SJCRH30 (cell line): ENCODE measurements at places on chromosomes 11 and 22. TPM values are rescaled to one million over a fixed set of nuclear protein-coding genes. Genes with fewer than 3 reads are reported as not detected.

Gene USP2
- total RNA-seq = 2.1 and 2.4 TPM in 2 replicates

DNA sequence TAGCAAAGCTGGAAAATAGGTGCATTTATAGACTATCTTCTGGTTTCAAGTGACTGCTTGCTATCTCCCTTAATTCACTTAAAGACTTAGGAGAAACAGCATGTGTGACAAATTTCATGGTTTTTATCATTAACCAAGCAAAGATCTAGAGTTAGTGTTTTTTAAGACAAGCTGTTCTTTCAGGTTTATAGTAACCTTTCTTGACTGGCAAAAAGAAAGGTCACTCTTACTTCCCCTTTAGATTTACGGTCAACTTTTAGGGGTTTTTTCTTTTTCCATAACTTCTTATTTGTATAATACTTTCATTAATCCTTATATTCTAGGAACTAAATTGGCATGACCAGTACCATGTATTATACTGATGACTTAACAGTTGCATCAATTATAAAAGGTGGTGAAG, 46.6 kb downstream of the KDM2A start:
- no peak overlapping the region for H3K27ac ChIP-seq
- 0 out of 2 replicates have a peak, but pooled peaks cover 2% of the 10 kb centered on the region for H3K36me3 ChIP-seq
- H3K4me1 ChIP-seq = no peaks in the 10 kb centered on the region
- H3K4me3 ChIP-seq = no peak overlapping the region

GRCh38 chr22:46124383-46125144, 25.8 kb upstream of the PPARA start:
- H3K4me3 ChIP-seq = no peak overlapping the region
- H3K36me3 ChIP-seq = no peaks in the 10 kb centered on the region
- H3K4me1 ChIP-seq = no peaks in the 10 kb centered on the region

Gene POTEH
- total RNA-seq = not detected in 2 replicates
